ENCODE measurements at places on chromosomes 7 and 10.

- no peak for DNase-seq
Measured at GRCh38 chr7:86776136-86776535, 132.4 kb downstream of the GRM3 start.

GRCh38 chr10:110706690-110707098 lies 62.6 kb downstream of the RBM20 start:
- no peak for DNase-seq

GRCh38 chr10:71211775-71212317 lies 524 bp upstream of the UNC5B start:
- no peak for DNase-seq

DNA sequence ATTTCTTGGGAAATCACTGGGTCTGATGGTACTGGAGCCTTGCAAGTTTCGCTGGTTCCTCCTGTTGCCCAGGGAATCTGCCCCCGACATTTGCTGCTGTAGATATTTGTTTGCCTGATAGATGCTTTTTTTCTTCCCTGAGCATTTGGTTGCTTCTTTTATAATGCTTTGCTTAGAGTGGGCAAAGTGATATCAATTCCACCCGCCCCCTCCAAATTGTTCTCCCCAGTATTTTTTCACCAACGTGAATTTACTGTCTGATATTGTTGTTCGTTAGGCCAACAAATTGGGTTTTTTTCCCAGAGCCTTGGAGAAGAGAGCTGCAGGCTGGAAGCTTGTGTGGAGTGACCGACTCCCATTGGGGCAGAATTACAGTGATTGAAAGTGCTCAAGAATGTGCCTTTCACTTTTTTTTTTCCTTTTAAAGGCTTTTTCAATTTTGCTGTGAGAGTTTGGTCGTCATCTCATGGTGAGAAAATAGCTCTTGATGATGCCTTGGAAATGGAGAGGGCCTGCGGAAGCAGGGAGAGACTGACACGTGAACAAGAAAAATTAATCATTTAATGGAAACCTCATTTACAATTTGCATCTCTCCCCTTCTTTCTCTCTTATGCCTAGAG lies 2.5 kb downstream of the GRK5 start:
- DNase-seq: no peak

GRCh38 chr10:97852277-97852676 lies 2.6 kb downstream of the GOLGA7B start:
- DNase-seq: no peak

All from left lung (tissue), 14 donors.